ENCODE measurements at places on chromosomes 7 and 10.

DNA sequence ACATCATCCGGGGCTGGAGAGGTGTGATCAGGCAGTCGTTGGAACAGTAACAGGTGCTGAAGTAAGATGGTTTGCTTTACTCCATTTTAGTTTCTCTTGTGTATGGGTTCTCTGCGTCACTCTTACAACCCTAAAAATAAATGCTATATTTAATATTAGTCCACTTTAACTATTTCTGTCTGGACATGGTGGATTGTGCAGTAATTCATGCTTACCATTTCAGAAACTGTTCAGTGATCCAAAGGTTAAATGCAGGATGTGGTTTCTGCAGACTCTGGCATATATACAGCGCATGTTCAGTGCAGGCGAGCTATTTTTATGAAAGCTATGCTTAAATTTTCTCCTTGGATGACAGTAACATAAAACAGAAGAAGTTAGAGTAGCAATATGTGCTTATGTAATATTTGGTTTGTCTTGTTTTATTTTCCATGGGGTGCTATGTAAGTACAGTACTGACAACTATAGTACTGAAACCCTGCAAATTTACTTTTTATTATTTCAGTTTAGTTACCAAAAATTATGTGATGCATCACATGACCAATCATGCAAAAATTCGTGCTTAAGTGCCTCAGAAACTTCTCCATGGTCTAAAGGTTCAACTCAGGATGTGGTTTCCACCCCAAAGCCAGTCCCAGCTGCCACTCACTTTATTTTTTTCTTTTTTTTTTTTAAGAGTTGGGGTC lies 46.6 kb upstream of the GRID1 start:
- DNase-seq: no peak

- no peak for DNase-seq
These were observed 286.7 kb upstream of the FZD8 start for GRCh38 chr10:35928748-35929147.

DNA sequence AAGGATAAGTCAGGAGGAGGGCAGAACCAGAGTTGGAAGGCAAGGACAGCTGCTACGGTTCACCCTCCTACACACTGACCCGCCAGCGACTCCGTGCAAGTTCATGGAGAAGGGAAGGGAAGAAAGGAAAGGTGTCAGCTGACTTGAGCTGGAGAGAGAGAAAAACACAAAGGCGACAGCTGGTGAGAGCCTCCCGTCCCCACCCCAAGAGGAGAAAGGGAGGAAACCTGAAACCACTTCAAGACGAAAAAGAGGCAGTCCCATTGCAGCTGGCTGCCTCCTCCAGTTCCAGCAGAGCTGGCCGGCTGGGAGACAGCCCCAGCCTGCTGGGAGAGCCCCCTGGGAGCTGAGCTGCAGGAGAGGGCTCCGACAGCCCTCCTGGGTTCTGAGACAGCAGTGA lies 75.2 kb downstream of the PARD3 start:
- peak; percentile 87 for DNase-seq

DNA sequence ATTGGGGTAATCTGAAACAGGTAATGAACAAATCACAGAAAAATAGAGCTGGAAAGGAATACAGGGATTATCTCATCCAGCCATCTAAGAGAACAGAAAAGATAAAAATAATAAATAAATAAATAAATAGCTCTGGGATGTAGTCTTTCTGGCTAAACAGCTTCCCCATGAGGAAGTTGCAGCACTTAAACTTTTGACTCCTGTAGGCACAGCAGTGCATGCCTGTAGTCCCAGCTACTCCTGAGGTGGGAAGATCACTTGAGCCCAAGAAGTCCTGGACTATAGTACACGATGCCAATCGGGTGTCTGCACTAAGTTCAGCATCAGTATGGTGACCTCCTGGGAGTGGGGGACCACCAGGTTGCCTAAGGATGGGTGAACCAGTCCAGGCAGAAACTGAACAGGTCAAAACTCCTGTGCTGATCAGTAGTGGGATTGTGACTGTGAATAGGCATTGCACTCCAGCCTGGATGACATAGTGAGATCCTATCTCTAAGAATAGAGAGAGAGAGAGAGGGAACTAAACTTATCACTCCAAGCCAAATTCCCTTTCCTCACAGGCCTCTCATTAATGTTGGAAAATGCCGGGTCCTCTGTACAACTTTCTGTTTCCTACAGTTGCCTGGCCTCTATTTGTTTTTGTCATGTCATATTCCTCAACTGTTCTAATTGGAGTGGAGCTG lies 61.7 kb upstream of the CDK13 start:
- no peak for DNase-seq

- no peak for DNase-seq
These were observed 603.1 kb upstream of the MGMT start for GRCh38 chr10:128863823-128864405.

- DNase-seq: peak; percentile 66
These were observed 49.0 kb upstream of the BAMBI start for GRCh38 chr10:28628184-28628893.

GRCh38 chr7:139990142-139990535 lies 72.6 kb downstream of the PARP12 start:
- no peak for DNase-seq

- DNase-seq: no peak
These were observed 389.6 kb downstream of the GALNT17 start for GRCh38 chr7:71521506-71521905.

DNA sequence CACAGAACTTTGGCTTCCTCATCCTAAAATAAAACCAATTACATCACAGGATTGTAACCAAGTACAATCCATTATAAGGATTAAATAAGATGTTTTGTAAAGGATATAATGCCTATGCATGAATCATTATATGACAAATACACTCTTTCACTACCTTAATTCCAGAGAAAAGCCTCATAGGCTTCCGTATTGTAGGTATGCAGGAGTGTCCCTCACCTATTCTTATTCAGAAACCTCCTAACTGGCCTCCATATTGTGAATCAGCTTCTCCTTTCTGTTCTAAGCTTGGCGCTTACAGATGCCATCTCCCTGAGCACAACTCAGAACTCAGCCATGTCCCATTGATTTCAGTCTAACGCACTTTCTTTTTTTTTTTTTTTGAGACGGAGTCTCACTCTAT lies 69.6 kb upstream of the CAPZA2 start:
- no peak for DNase-seq

DNA sequence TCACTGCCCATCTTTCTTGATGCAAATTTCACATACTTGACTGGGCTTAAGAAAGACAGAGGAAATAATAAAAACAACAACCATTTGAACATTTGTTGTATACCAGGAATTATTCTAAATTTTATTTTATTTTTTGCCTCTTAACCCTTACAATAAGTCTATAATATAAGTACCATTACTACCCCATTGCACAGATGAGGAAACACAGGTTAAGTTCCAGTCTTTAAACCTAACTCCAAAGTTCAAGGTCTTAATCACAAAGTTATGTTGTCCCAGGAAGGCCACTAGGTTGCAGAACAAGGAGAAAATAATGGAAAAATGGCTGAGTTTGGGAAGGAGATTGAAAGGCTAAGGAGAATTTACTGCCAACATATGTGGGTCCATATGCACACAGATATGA lies 3.5 kb downstream of the FKBP14 start:
- no peak for DNase-seq

GRCh38 chr10:32349968-32350738 lies 3.2 kb upstream of the EPC1 start:
- peak; percentile 29 for DNase-seq

- DNase-seq: peak; percentile 53
These were observed 44.7 kb upstream of the GARS1 start for GRCh38 chr7:30549931-30550493.

DNA sequence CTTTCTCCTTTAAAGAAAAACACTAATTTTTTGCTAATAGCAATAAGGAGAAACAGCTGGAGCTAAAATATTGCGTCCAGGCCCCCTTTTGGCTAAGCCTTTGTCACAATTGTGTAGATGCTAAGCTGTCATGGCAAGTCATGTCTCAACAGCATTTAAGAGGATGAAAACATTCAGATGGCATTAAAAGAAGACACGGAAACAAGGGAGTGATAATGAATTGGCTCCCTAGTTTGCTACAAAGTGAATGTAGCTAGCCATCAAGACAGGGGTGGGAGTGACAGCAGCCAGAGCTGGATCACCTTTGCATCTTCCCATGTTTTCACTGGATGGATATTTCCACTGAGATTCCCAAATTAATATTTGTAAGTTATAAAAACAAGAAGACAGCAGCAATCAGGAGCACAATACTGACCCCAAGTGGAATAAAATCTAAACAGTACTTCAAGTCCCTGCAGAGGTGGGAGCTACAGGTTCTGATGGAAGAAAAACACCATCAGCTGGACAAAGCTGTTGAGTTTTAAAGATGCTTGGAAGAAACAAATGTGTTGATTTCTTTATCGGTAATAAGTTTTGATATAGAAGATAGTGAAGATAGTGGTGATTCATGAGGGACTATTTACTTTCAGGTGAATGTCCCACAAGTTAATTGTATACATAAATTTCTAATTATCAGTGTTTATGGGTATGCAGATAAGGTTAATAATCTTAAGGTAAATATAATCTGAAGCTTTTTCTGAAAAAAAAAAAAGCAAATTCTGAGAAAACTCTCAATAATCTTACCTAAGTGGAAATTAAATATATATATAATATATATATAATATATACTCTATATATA lies 129.4 kb downstream of the SLC16A9 start:
- peak; percentile 16 for DNase-seq

DNA sequence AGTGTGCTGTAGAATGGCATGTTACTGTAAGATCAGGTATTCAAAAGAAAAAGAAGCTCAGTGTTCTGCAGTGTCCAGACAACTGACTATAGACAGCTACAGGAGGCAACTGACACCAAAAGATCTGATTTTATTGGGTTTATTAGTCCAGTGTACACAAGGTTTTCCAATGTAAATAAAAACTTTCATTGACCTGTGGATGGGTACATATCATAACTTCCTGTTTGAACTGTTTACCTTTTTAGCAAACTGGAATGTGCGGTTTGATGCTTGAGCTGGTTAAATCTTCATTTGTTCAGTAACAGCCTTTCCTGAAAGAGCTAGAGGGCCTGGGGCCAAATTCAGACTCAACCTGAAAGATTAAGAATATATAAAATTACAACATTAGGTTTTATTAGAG lies 172.6 kb upstream of the SP8 start:
- DNase-seq: peak; percentile 8

DNA sequence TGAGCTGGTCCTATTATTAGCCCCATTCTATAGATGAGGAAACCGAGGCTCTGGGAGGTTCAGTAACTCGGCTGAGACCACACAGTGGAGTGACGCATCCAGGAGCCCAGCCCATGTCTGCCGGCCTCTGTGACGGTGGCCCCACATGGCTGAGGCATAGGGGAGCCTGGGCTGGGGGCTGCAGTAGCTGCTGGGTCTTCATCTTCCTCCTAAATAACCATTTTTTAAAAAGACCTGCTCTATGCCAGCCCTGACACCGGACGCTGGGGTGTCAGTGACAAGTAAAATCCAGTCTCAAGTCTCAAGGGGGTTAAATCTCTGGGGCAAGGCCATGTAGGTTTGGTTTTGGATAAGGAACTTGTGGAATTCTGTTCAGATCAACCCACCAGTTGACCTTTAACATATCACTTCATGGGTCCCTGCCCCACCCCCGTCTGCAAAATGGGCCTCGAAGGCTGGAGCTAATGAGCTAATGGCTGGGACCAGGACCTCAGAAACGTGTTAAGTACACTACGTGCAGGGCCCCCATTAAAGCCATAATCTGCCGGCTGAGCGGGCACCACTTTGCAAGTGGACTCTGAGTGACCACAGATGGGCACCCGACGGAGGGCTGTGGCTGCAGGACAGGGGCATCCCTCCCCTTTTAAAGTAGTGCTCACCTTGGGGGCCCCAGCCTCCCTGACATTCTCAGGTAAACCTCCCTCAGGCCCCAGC lies 136.5 kb upstream of the UNC5B start:
- DNase-seq: no peak

DNA sequence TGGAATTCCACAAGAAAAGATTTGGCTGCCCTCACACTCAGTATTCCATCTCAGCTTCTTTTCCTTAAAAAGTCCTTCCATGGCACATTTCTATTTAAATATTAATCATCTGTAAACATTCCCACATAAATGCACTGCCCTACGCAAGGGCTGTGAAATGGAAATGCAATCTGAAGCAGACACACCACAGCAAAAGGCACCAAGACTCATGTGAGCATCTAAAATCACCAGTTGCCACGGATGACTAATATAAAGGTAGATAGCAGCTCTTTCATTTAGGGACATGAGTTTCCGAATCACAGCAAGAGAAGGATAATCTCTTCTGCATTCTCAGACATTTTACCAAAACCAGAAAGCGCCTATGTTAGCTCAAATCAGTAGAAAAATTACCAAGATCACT lies 31.6 kb downstream of the COA1 start:
- DNase-seq: no peak

DNA sequence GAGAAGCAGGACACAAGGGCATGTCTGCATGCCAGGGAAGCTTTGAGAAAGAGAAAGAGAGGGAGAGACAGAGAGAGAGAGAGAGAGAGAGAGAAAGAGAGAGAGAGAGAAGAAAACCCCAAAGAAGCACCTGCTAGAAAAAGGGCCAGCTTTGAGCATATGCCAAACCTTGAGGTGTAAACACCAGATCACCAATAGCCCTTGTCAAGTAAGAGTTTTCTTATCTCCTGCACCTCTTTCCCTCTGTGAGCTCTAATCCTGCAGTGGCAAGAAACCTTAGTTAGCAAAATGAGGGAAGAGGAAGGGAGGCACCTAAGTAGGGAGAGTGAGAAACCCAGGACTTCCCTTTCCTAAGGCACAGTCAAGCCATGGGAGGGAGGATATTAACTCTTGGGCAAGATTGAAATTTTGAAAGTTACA lies 11.3 kb upstream of the TRDMT1 start:
- no peak for DNase-seq

GRCh38 chr7:139897422-139898090 lies 68.5 kb downstream of the TBXAS1 start:
- no peak for DNase-seq

- no peak for DNase-seq
These were observed 4.1 kb upstream of the DLX6 start for GRCh38 chr7:97001221-97001620.

GRCh38 chr10:34489411-34489810 lies 325.7 kb downstream of the PARD3 start:
- no peak for DNase-seq

GRCh38 chr7:141671705-141672496 lies 30.1 kb downstream of the DENND11 start:
- no peak for DNase-seq

DNA sequence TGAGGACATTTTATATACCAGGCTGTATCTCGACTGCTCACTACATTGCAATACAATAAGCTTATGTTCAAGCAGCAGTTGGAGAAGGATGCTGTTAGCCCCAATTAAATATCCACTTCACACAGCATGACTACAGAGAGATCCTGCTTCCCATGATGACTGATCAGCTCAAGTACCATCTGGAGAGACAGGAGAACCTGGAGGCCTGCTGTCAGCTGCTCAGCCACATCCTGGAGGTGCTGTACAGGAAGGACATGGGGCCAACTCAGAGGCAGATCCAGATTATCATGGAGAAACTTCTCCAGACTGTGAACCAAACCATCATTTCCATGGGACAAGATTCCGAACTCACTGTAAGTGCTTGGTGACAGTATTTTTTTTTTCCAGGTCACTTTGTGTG lies 22.5 kb downstream of the RNF133 start:
- DNase-seq: peak; percentile 78
